ENCODE measurements at places on chromosomes 1 and 21.

- no peak for DNase-seq
These were observed 211.8 kb downstream of the TOMM20 start for GRCh38 chr1:234916840-234917239.

- no peak for DNase-seq
These were observed 323.6 kb downstream of the MRPL39 start for GRCh38 chr21:25283720-25284119.

GRCh38 chr1:178521241-178521640 lies 8.3 kb downstream of the TEX35 start:
- DNase-seq = no peak

DNA sequence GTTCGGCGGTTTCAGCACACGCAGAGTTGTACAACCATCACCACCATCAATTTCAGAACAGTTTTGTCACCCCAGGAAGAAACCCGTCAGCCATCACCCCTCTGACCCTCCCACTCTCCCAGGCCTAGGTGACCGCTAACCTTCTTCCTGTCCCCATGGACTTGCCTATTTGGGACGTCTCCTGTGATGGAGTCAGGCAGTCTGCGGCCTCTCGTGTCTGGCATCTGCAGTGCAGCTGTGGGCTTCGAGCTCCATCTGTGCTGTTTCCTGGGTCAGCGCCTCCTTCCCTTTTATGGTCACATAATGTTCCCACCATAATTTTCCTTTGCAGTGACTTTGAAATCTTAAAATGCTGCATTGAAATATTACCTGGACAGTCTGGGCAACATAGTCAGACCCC lies 24.4 kb downstream of the SLC45A1 start:
- no peak for DNase-seq

GRCh38 chr1:43327549-43328292 lies 9.9 kb upstream of the MPL start:
- no peak for DNase-seq
